ENCODE measurements at places on chromosomes 1 and 21. TPM values are rescaled to one million over a fixed set of nuclear protein-coding genes. Genes with fewer than 3 reads are reported as not detected.

- no peaks in the 10 kb centered on the region for H3K27me3 ChIP-seq
- no peaks in the 10 kb centered on the region for H3K4me1 ChIP-seq
- H3K27ac ChIP-seq: no peak overlapping the region
- H3K36me3 ChIP-seq: no peaks in the 10 kb centered on the region
- DNase-seq: no peak
Measured at GRCh38 chr1:40383488-40384412, 10.2 kb downstream of the SMAP2 start.

- no peak for DNase-seq
- no peaks in the 10 kb centered on the region for H3K27me3 ChIP-seq
- no peaks in the 10 kb centered on the region for H3K4me1 ChIP-seq
Measured at GRCh38 chr1:113616156-113616555, 143.1 kb downstream of the PHTF1 start.

- H3K4me1 ChIP-seq: no peaks in the 10 kb centered on the region
- H3K36me3 ChIP-seq: no peaks in the 10 kb centered on the region
- DNase-seq: no peak
- no peaks in the 10 kb centered on the region for H3K27me3 ChIP-seq
- no peak overlapping the region for H3K27ac ChIP-seq
Measured at GRCh38 chr21:29149808-29150425, 19.5 kb downstream of the MAP3K7CL start.

ACTA1 gene
- not detected for total RNA-seq

Data from HCT116 (cell line).